Epithelial cell of proximal tubule (primary cell): ENCODE measurements at places on chromosomes 5 and 9. TPM values are rescaled to one million over a fixed set of nuclear protein-coding genes. Genes with fewer than 3 reads are reported as not detected.

Gene LURAP1L
- 5.2 and 11.8 TPM in 2 replicates for total RNA-seq

Gene SAXO1
- total RNA-seq, result not detected in 2 replicates

Gene DOLK
- total RNA-seq, result 12.7 and 26.1 TPM in 2 replicates

Gene NUTM2G
- not detected in 2 replicates for total RNA-seq

- no peak for DNase-seq
Measured at GRCh38 chr5:159993194-159993593, 15.7 kb upstream of the TTC1 start.
